ENCODE measurements at places on chromosomes 7 and 10.

GRCh38 chr7:159205833-159206232 is 61.2 kb upstream of the VIPR2 start:
- no peak for DNase-seq

DNA sequence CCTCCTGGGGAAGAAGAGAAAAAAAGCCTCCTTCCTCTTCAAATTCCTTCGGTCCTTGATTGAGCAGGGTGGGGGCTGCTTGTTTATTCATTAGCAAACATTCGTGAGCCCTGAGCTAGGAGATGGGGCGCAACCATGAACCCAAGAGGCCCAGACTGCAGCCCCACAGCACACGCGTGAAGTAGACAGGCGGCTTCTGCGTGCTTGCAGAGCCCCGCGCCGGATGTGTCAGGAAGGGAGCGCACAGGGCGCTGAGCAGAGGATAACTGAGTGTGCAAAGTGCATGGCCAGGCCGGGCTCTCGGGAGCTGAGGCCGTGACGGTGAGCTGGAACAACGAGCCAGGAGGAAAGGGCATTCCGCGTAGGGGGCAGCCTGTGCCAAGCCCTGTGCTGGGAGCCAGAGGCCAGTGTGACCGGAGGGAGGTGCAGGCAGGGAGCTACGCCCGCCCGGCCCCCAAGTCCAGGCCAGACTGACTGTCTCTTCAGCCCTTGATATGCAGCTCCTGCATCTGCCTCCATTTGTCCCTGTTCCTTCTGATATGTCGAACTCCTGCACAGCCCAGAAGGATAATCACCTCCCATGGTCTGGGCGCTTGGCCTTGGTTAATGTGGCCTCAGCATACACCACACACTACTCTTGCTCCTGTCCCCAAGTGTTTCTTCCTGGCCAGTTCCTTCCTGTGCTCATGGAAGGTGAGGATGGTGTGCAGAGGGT is 4.6 kb downstream of the FOXL3 start:
- DNase-seq: no peak

DNA sequence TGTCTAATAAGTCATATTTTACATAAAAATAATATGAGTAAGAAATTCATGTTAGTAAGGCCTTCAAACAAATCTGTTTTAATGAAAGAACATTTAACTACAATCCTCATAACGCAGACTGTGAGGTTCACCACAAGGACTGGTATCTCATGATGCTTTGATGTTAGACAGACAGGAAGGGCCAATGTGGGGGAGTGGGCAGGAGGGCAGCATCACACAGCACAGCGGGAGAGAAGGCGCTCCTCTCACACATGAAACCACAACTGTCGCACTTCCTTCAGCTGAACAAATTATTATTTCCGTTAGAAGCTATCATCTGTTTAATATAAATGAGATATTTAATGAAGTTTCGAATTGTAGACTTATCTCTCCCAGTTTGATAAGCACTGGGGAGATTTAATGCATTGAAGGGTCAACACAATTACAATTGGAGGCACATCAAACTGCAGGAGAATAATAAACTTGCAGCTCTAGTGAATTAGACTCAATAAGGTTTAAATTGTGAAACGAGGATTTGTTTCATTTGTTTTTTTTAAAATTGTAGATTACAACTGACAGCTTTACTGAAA is 466.1 kb downstream of the PARD3 start:
- DNase-seq: no peak

- DNase-seq: no peak
Measured at GRCh38 chr10:79084972-79085597, 16.3 kb downstream of the ZMIZ1 start.

DNA sequence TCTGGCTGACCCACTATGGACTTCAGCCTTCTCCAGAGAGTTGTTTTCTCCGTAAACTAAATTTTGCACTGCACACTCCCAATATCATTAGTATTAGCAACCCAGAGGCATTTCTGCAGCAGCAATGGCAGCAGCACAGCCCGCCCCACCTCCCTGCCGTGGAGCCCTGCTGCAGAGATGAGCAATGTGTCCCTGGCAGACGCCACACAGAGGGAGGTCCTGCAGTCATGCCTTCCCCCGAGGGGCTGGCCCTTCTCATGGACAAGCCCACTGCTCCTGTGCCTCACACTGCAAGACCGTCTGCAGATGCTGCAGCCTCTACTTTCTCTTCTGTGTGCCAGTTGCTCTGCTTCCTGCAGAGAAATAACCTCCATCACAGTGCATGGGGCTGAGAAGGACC is 393.4 kb upstream of the MKI67 start:
- no peak for DNase-seq

- DNase-seq: no peak
Measured at GRCh38 chr7:141590666-141591065, 39.5 kb downstream of the AGK start.

GRCh38 chr10:58817201-58817846 is 304.7 kb downstream of the BICC1 start:
- no peak for DNase-seq

DNA sequence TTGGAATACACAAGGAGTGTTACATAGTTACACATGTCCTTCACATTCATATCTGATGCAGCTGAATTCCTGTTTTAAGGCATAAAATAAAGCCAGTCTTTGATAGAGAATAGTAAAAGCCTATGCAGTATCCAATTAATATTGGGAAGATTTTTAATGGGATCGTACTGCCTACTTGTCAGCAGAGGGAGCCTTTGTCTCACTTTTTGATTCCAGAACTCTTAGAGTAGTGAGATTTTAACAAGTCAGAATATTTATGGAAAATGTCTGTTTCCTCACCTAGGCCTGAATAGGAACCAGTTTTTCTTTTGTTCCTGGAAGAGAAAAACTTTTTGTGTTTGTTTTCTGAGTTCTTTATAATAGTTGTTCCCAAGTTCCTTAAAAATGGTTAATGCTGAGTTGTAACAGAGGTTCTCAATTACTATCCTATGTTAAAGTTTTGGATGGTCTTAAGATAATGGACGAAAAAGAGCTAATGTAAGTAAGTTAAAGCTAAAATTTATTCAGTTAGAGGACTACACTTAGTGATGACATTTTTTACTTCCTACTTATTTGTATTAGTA is 114.0 kb downstream of the BBS9 start:
- no peak for DNase-seq

DNA sequence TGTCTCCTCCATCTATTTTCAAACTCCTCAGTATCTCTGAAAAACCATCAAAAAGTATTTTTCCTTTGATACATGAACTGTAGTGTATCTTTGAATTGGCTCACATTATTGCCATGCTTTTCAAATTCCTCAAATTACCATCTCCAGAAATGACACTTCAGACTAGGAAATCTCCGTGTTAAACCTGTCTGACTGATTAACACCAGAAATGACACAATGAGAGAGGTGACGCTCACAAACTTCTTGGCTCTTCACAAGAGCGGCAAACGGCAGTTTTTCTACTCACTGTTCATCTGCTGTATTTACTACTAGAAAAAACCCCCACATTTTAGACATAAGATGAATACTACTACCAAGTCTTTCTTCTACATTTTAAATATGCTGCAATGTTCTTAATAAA is 56.6 kb downstream of the MKX start:
- DNase-seq: no peak

DNA sequence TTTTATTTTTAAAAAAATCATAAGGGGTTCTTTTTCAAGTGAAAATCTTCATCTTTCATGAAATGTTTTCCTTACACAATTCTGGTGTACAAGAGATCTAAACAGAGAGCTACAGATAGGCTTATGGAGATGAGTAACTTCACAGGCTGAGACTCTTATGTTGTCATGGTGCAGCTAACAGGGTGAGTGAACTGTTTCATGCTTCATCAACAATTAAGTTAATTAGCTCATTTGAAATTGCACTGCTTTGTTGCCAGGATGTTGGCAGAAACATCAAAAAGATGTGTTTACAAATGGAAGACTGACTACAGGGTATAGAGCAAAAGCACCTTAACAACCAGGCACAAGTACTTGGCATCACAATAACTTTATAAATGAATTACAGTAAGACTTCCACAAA is 230.8 kb downstream of the FOXP2 start:
- no peak for DNase-seq

- no peak for DNase-seq
Measured at GRCh38 chr10:4947039-4947634, 16.1 kb upstream of the AKR1C1 start.

DNA sequence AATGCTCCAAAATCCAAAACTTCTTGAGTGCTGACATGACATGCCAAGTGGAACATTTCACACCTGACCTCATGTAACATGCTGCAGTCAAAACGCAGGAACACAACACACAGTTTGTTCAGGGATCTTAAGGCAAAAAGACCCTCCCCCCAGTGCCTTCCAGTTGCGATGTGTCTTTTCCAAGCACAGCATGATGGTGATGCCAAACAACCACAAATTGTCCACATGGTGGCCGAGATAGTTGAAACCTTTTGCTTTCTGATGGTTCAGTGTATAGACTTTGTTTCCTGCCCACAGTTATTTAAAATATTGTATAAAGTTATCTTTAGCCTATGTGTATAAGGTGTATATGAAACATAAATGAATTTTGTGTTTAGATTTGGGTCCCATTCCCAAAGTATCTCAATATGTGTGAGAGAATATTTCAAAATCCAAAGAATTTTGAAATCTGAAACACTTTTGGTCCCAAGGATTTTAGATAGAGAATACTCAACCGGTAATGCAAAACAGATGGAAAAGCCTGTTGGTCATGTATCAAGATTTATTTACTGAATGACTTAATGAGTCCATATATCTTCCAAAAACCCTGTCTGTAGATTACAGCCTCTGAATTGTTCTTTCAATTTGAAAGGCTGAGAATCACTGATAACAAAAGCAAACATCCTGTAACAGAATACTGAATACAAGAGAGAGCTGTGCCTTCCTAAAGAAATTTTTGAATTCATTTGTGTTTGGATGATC is 93.4 kb upstream of the OIT3 start:
- no peak for DNase-seq

GRCh38 chr10:60732198-60732806 is 46.0 kb upstream of the CDK1 start:
- peak; percentile 63 for DNase-seq

- no peak for DNase-seq
Measured at GRCh38 chr7:105712877-105713276, 131.6 kb upstream of the EFCAB10 start.

- no peak for DNase-seq
Measured at GRCh38 chr10:98396096-98397063, 18.6 kb downstream of the PYROXD2 start.

GRCh38 chr7:135978624-135979023 is 1.5 kb upstream of the MTPN start:
- no peak for DNase-seq

- no peak for DNase-seq
Measured at GRCh38 chr7:73909051-73909941, 48.3 kb downstream of the TMEM270 start.

DNA sequence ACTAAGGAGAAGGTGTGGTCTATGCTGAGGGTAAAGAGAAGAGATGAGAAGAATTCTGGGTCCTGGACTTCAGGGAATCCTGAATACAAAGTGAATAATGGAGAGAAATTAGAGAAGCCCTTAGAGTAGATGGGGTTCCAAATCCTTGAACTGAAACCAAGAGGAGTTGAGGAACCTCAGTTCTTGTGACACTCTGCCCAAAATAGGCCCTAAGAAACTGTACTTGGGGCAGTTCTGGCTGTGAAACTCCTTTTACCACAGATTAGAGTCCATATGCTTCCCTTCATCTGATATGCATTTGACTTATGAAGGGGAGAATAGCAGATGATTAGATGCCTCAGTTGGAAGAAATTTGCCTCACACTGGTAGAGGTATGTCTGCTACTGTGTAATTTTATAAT is 19.0 kb downstream of the TES start:
- DNase-seq: no peak

- DNase-seq: no peak
Measured at GRCh38 chr7:437329-438251, 82.1 kb downstream of the PDGFA start.

GRCh38 chr7:149870701-149871483 is 2.9 kb upstream of the ATP6V0E2 start:
- peak; percentile 33 for DNase-seq

- DNase-seq: no peak
Measured at GRCh38 chr10:23351926-23352519, 7.4 kb upstream of the C10orf67 start.

GRCh38 chr10:49645871-49646870 is 32.3 kb downstream of the CHAT start:
- no peak for DNase-seq

- no peak for DNase-seq
Measured at GRCh38 chr7:97733276-97734161, 1.6 kb downstream of the TAC1 start.

- DNase-seq: peak; percentile 8
Measured at GRCh38 chr10:9342885-9343570, 1288.5 kb downstream of the GATA3 start.

DNA sequence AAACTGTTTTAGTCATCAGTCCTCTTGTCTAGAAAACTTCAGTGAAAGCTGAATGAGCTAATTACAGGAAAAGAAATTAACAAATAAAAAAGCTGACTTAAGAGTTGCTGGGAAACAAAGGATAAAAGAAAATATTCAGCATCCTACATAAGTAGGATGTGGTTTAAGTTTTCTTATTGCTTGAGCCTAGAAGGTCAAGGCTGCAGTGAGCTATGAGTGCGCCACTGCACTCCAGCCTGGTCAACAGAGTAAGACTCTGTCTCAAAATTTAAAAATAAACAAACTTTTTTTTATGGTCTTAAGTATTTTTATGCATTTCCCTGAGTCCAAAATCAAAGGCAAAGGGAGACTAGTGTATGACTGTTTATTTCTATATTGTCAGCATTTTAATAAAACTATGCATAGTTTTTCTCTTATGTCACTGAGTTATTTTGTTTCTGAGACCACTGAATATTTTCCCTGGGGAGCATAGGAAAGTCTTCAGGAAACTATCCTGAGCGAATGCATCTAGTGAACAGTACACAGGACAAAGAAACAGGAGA is 40.0 kb upstream of the LRRN3 start:
- DNase-seq: no peak

- DNase-seq: no peak
Measured at GRCh38 chr7:92621561-92622023, 31.4 kb upstream of the FAM133B start.

DNA sequence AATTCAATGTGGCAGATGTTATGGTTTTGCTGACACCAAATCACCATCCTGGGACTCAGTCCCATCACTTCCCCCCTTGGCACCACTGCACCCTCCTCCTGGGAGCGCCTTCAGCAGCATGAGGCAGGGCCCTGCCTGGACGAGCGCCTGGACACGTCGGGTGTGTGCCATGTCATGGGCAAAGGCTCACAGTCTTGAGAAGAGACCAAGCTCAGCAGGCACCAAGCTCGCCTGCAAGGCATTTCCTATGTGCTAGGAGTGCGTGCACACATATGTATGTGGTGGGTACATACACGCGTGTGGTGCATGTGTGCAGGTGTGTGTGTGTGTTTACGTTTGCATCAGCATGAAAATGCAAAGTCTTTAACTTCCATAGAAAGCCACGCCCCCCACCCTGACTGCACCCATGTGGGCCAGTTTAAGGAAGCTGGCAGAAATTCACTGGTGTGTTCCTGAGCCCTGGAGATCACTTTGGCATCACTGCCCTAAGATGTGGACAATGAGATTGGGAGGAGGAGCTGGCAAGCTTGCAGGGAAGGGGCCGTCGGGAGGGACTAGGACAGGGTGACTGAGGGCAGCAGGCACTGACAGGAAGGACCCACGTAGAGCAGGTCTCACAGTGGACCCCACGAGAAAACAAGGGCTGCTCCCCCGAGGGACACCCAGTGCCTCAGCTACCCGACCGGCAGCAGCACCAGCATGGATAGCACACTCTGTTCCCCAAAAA is 169.9 kb upstream of the PPP2R2D start:
- no peak for DNase-seq
